Left kidney (tissue), 8 donors: ENCODE measurements at places on chromosomes 1 and 21.

DNA sequence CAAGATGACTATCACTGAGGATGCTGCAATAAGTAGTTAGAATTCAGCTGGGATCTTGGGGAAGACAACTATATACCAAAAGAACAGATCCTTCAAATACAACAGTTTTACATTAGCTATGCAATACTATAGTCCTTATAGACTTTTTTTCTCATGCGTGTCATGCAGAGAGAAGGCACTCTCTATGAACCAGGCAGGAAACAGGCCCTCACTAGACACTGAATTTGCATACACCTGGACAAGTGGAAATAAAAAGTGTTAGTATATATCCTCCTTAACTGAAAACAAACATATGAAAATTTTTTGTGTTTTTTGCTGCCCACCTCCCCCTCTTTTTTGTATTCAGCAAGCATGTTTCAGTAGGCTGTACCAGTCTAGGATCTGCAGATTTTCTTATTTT, 29.9 kb downstream of the TMCO1 start:
- DNase-seq = no peak

DNA sequence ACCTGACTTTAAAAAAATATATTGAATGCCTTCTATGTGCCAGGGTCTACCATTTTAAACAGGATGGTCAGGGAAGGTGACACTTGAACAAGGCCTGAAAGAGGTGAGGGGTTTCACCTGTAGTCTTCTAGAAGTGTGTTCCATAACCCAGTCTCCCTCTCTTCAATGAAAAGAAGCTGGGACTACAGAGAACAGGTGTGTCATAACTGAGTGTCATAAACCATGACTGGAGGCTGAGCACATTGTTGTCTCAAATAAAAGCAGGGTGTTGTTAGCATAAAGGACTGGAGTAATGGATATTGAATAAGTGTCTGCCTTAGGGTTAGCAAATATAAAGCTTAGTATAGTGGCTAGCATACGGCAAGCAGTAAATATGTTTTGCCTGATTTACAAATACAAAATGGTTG, 65.4 kb downstream of the SYDE2 start:
- DNase-seq = no peak

GRCh38 chr1:30360753-30361152, 362.6 kb downstream of the MATN1 start:
- DNase-seq = no peak

- DNase-seq = no peak
Measured at GRCh38 chr1:163914785-163915413, 593.1 kb downstream of the NUF2 start.

GRCh38 chr1:36390411-36390810, 4.7 kb upstream of the STK40 start:
- no peak for DNase-seq

DNA sequence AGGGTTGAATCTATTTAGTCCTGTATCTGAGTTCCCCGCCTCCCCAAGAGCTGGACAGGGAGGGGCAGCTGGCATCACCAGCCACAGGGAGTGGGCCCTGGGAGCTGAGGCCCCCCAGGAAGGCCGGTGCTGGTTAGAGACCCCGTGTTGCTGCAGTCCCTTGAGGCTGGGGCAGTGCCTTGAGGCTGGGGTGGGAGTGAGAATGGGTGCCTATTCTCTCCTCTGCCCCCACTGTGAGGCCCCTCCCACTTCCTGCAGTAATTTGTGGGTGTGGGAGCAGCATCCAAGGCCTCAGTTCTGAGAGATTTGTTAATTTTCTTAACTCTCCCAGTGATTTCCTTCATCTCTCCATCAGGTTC, 2.5 kb upstream of the TRAPPC3 start:
- DNase-seq = no peak

GRCh38 chr1:201535046-201535918, 3.6 kb upstream of the NAV1 start:
- no peak for DNase-seq

GRCh38 chr1:70061231-70061630, 144.1 kb downstream of the LRRC40 start:
- DNase-seq = no peak
